ENCODE measurements at places on chromosomes 7 and 10. TPM values are rescaled to one million over a fixed set of nuclear protein-coding genes. Genes with fewer than 3 reads are reported as not detected.

The CTTNBP2 gene
- 2.9 TPM for total RNA-seq

The IDE gene
- total RNA-seq, result 44.6 TPM

The C10orf71 gene
- total RNA-seq, result not detected

The TMEM236 gene
- total RNA-seq, result 0.07 TPM

The MEOX2 gene
- total RNA-seq, result 8.9 TPM

The CYP2C9 gene
- total RNA-seq, result not detected

The ERVW-1 gene
- not detected for total RNA-seq

The CTBP2 gene
- 62.6 TPM for total RNA-seq

DNA sequence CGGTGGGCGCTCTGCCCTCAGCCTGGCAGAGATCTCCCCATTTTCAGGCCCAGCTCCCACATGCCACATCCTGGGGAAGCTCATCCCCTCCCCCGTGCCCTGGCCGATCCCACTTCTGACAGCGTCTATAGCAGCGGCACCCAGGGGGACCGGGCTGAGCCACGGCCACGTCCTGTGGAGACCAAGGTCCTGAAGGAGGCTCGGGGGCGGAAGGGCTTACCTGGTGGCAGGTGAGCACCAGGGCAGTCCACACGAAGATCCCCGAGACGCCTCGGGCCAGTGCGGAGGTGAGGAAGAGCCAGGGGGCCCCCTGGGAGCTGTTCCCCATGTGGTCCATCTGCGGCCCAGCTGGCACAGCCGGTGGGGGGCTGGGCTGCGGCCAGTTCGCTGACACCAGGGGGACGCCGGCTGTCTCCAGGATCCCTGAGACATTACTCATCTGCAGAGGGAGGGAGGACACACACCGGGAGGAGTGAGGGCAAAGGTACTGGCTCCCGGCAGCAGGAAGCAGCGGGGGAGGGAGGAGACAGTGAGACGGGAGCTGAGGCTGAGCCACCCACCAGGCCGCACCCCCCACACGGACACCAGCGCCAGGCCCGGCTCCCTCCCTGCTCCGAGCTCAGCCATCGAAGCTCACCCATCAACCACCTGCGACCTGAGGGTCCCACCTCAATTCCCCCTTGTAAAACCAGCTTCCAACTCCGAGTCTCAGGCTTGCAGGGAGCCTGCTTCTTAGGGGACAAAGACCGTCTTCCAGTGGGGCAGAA is 776 bp downstream of the TMEM184A start:
- H3K4me3 ChIP-seq, result no peak overlapping the region
- H3K27me3 ChIP-seq, result no peaks in the 10 kb centered on the region
- no peak for DNase-seq
- peak overlapping the region; percentile 41 for H3K27ac ChIP-seq
- peaks cover 13% of the 10 kb centered on the region for H3K4me1 ChIP-seq

- H3K36me3 ChIP-seq, result peaks cover 2% of the 10 kb centered on the region
- no peak overlapping the region for H3K4me3 ChIP-seq
- H3K27ac ChIP-seq, result no peak overlapping the region
- no peaks in the 10 kb centered on the region for H3K4me1 ChIP-seq
- DNase-seq, result peak; percentile 41
Measured at GRCh38 chr7:63012633-63013183, 985.9 kb upstream of the ZNF722 start.

GRCh38 chr7:54749200-54749599 is 9.8 kb downstream of the SEC61G start:
- H3K4me3 ChIP-seq, result no peak overlapping the region
- H3K4me1 ChIP-seq, result peaks cover 12% of the 10 kb centered on the region
- peaks cover 38% of the 10 kb centered on the region for H3K36me3 ChIP-seq
- no peaks in the 10 kb centered on the region for H3K27me3 ChIP-seq
- no peak for DNase-seq

GRCh38 chr7:105107458-105107857 is 93.5 kb downstream of the KMT2E start:
- no peak overlapping the region for H3K27ac ChIP-seq
- peaks cover 30% of the 10 kb centered on the region for H3K4me1 ChIP-seq
- no peak overlapping the region for H3K4me3 ChIP-seq
- H3K27me3 ChIP-seq, result no peaks in the 10 kb centered on the region
- peaks cover 32% of the 10 kb centered on the region for H3K36me3 ChIP-seq

DNA sequence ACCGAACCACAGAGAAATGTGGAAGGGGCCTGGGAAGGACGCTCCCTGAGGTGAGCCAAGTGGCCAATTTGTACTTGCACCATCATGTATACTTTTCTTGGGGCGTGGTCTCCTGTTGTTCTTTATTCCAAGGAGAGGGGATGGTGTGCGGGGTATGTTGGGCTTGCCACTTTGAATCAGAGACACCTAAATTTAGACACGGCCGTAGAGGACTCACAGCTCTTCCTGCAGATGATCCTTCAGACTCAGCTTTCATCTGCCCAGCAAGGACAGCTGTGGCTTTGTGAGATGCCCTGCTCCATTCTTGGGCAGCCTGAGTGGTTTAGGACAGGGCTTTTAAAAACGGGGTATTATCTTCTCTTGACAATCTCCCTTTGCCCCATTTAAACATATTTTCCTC is 473.2 kb downstream of the REEP3 start:
- no peak overlapping the region for H3K27ac ChIP-seq
- no peak for DNase-seq
- no peaks in the 10 kb centered on the region for H3K36me3 ChIP-seq
- H3K4me1 ChIP-seq, result no peaks in the 10 kb centered on the region

DNA sequence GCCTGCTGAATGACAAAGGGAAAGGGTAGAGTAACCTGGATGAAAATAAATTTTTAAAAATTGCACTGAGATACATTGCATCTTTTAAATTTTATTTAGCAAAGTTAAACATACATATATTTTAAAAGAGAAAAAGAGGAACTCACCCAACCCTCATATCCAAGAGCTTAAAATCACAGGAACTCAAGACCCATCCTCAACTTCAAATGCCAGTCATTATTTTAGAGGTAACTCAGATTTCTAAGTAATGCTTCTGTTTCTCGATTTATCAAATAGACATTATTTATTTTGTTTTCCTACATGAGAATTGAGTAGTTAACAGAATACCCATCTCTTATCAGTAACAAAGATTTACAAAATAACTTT is 32.4 kb upstream of the KMT2E start:
- no peak for DNase-seq
- peak overlapping the region; percentile 39 for H3K27ac ChIP-seq
- peaks cover 70% of the 10 kb centered on the region for H3K4me1 ChIP-seq
- H3K36me3 ChIP-seq, result no peaks in the 10 kb centered on the region
- no peak overlapping the region for H3K4me3 ChIP-seq
- H3K27me3 ChIP-seq, result no peaks in the 10 kb centered on the region

GRCh38 chr10:68594405-68594804 is 34.3 kb downstream of the TET1 start:
- peaks cover 16% of the 10 kb centered on the region for H3K4me1 ChIP-seq
- no peak for DNase-seq
- no peaks in the 10 kb centered on the region for H3K27me3 ChIP-seq
- H3K36me3 ChIP-seq, result no peaks in the 10 kb centered on the region
- H3K27ac ChIP-seq, result peak overlapping the region; percentile 74

GRCh38 chr7:50733552-50733951 is 49.1 kb downstream of the GRB10 start:
- peaks cover 58% of the 10 kb centered on the region for H3K4me1 ChIP-seq
- H3K27ac ChIP-seq, result peak overlapping the region; percentile 68
- no peak for DNase-seq
- no peaks in the 10 kb centered on the region for H3K27me3 ChIP-seq
- H3K36me3 ChIP-seq, result no peaks in the 10 kb centered on the region
- no peak overlapping the region for H3K4me3 ChIP-seq

DNA sequence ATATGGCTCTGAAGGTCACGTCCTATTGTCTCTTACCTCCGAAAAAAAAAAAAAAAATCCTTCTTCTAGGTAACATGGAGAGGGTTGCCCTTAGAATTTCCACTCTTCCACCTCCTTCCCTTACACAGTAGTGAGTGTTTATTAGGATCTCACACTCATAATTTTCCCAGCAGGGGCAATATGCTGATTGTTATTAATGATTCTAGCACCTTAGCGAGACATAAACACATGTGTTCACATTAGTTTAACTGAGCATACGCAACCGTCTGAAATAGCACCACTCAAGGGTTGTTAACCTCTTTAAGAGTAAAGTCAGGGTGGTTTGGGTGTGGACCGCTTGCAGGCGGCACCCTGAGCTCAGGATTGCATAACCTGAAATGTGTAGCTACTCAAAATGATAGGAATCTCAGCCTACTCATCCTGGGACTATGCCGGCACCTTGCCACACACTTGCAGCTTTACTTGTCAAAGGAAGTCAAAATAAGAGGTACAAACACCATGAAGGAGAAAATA is 52.2 kb downstream of the CPEB3 start:
- peaks cover 37% of the 10 kb centered on the region for H3K4me1 ChIP-seq
- H3K27ac ChIP-seq, result no peak overlapping the region
- peak overlapping the region; percentile 83 for H3K4me3 ChIP-seq
- no peak for DNase-seq
- H3K27me3 ChIP-seq, result no peaks in the 10 kb centered on the region

Data from chondrocyte (in vitro differentiated cells).